Activated naive CD4-positive, alpha-beta T cell treated with Interleukin-2 at 50 U/mL for 16 hours (primary cell): ENCODE measurements at places on chromosomes 1 and 21.

DNA sequence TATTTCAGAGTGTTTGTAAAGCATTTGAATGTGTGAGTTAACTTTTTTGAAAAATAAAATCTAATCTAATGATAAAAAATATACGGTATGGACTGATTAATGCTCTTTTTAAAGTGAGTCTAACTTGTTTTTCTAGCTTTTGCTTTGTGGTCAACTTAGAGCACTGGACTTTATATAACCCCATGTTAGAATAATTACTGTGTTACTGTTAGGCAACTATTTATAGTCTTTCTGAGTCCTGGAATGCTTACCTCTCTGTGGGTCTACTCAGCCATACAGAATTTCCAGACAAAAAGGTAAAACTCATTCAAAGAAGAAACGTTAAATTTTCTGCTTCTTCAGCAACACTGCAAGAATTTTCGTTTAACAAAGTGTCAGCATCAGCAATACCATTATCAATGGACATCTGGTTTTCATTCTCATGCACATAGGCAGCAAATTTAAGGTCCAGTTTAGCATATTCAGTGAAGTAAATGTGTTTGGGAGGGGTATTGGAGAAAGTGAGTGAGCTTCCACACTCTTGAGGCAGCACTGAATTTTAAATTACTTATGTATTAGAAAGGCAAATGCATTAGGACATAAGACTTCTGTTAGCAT, 664.7 kb upstream of the NEGR1 start:
- no peak for DNase-seq

GRCh38 chr1:43279666-43280065, 5.7 kb downstream of the C1orf210 start:
- DNase-seq: no peak

GRCh38 chr1:101219924-101220870, 16.6 kb upstream of the S1PR1 start:
- DNase-seq: no peak

GRCh38 chr1:50300297-50300696, 122.9 kb downstream of the DMRTA2 start:
- no peak for DNase-seq

DNA sequence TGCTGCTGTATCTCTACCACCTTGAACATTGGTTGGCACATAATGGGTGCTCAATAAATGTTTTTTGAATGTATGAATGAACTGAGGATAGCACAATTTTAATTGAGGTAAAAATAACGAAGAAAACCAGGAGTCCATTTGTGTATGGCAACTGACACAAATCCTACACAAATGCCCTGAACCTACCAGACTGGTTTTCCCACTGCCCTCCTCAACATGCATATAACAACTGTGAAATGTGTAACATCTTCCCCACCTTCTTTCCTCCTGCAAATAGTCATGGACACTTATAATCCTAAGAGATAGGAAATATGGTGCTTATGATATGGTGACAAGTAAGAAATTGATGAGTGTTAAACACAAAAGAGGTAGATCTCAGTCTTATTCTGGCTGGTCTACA, 9.9 kb upstream of the LMO4 start:
- no peak for DNase-seq
